Pulmonary artery endothelial cell (primary cell): ENCODE measurements at places on chromosomes 2 and 18. TPM values are rescaled to one million over a fixed set of nuclear protein-coding genes. Genes with fewer than 3 reads are reported as not detected.

Gene INO80D
- 5.4 and 8.7 TPM in 2 replicates for total RNA-seq

Gene STARD6
- 0.33 TPM in 1 of 2 replicates, not detected in the other for total RNA-seq

Gene RHBDD1
- 16.2 and 24.8 TPM in 2 replicates for total RNA-seq

Gene ARHGEF33
- 0.07 and 0.11 TPM in 2 replicates for total RNA-seq

Gene ACVR1C
- total RNA-seq: 0.07 TPM in 2 replicates

Gene MRPS9
- total RNA-seq: 30.5 and 34.2 TPM in 2 replicates

DNA sequence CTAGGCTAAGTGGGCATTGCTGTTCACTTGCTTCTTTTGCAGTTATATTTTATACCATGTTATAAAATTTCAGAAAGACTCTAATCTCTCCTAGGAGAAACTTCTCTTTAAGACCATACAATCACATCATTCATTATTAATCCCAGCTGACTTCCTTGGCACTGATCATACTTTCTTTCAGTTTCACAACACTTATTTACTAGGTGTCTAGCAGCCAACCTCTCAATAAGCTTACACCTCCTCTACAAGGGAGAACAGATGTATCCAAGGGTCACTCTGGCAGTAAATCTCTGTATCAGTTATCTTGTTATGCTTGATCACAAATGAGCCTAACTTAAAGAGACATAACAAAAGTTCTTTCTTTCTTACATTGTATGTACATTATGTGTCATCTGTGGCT lies 69.8 kb upstream of the EPB41L5 start:
- DNase-seq: no peak

DNA sequence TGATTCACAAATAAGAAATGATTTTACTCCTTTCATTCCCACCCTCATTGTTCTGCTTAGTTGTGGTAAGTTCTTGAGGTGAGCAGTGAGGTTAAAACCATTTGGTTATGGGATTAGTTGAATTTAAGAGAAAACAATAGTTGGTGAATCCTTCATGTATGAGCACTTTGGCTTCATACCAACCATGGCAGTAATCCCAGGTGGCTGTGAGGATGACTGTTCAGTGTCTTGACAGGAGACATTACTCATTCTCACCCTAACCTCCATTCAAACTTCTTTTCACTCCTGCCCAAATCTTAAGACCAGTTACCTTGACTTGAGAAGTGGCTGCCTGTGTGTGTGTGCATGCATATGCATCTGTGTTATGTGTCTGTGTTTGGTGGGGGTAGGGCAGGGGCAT lies 143.1 kb downstream of the SETBP1 start:
- no peak for DNase-seq

DNA sequence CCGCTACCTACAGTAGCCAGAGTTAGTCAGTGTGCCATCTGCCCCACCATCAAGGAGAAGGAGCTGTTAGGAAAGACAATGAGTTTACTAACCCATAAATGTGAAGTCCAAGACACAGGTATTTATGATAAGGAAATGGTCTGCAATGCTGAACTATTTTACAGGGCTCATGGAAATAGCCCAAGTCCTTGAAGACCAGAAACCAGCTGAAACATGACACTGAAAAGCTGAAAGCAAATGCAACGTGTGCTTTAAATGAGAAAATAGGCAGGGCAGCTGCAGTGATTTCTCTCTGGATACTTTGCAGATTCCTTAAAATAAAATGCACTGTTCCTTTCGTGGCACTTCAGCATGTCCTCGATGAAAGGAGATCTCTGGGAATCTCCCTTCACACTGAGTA lies 256.4 kb upstream of the TCF4 start:
- no peak for DNase-seq

DNA sequence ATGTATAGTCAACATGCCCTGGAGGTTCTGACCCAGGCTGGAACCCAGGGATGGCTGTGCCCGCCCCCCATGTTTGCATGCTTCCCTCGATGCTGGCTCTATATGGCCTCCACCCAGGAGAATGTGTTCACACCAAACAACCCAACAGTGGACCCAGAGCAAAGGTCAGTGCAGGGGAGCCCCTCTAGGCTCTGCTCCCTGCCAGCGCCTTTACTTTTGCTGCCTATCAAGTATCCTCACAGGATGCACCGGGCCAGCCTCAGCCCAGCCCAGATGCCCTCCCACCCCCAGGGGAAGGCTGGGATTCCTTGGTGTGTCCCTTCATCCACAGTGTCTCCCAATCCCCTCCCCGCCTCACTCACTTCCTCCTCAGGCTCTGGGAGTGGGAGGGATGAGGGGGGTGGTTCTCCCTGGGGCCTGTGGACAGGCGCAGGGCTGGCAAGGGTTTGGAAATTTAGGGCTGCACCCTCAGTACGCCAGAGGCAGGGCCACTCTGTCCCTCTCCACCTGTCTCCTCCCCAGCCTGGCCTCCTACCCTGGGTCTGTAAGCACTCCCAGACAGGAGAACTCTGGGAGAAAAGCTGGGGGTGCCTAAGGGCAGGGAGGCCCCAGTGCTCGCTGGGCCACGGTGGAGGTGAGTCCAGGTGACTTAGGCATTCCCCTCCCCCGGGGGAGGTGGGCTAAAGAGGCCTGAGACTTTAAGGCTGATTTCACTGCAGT lies 2.3 kb downstream of the ATP6V1B1 start:
- no peak for DNase-seq

DNA sequence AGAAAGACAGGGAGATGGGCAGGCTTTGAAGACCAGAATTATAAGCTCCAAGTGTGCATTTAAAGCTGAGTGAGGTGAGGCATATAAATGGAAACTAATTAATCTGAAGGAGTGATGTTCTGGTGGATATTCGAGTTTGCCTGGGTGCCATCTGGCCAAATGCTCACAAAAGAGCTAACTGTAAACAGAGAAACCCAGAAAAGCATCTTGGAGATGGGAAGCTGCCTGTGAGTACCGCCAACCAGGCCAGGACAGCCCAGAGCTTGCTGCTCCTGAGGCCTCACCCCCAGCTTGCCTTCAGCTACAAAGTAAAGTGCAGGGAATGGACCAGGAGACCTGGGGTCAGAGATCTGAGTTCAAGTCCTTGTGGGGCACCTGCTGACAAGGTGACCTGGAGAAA lies 446.1 kb upstream of the MYT1L start:
- no peak for DNase-seq

DNA sequence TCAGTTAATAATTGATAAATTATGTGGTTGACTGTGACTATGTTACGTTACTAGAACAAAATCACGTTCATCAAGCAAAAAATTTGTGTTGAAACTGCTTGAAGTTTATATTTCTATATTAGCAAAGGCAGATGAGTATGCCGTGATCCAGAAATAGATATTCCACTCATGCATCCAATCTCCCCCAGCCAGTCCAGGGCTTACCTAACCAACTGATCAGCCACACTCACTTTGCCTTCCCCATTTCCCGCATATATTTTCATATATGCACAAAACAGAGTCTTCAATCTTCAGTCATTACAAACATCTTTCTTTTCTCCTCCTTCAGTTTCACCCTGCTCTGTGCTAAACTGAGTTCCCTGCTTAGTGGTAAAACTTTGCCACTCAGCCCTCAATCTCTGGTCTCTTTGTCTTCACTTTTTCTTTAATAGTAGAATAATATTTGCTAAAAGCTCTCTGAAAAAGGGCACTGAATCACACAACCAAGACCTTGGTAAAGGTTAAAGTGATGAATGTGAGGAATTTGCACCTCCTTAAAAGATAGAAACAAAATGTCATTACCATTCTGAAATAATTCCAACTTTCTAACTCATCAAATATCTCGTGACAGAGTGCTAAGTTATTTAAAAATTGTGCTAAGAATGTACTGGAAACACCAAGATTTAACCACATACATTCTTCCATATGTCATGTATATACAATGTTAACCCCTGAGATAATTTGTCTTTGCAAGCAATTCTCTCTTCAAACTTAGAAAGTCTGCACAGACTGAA lies 893.2 kb upstream of the CRIM1 start:
- no peak for DNase-seq

DNA sequence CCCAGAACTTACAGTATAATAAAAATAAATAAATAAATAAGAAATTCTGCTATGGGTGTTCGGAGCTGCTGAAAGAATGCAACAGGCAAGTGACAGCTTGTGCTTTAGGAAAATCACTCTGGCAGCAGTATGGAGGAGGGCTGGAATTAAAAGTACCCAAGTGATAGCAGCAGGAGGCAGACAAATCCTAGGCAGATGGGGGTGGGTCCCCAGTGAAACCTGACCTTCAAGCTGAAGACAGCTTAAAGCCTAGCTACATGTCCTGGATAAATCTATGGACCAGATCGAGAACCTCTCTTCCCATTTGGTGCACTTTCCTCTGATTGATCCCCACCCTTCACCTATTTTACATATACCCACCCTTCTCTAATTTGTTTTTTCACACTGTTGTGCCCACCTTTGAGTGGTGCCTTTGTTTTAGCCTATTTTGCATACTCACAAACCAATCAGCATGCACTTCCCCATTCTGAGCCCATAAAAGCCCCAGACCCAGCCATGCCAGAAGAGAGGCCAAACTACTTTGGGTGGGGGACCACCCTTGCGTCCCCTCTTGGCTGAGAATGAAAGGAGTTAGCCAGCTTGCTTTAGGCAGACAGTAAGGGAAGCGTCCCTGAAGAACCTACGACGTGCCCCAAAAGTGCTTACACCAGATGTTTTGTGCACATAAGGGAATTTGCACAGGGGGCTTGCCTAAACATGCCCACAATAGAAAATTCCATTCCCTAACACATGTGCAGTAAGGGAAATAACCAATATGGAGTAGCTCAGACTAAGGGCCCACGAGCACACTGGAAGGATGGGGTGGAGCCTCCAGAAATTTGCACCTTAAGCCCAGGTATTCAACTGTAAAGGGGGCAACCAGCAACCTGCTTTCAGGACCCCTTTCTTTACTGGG lies 3.0 kb downstream of the METTL8 start:
- DNase-seq: no peak

DNA sequence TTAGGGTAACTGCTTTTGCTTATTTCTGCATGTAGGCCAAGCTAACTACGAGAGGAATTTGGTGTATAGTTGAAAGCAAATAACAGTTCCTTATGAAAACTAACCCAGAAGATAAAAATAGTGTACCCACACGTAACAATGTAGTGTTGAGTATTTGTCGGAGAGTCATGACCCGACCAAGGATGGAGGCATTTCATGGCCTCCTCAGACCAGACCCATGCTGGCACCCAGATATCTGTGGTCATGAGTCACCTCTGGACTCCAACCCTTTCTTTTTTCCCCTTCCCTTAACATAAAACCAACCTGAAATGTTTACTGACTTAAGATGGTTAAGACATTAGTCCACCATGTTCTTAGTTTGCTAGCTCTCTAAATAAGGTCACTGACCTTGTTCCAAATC lies 318.7 kb downstream of the NOL4 start:
- no peak for DNase-seq

DNA sequence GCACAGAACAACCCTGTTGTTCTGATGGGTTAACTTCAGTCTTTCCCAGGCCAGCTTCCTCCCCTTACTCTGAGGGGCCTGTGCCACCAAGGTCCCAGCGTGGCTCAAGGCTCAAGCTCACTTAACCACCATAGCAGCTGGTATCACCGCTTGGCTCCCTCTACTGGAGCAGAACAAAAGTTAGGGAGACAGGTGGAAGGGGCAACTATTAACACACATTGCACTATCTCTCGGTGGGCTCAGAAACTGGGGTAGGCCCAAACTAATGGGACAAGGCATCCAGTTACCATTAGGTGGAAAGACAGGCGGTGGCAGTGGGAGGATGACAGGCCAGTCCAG lies 88.7 kb upstream of the ATL2 start:
- DNase-seq: no peak

DNA sequence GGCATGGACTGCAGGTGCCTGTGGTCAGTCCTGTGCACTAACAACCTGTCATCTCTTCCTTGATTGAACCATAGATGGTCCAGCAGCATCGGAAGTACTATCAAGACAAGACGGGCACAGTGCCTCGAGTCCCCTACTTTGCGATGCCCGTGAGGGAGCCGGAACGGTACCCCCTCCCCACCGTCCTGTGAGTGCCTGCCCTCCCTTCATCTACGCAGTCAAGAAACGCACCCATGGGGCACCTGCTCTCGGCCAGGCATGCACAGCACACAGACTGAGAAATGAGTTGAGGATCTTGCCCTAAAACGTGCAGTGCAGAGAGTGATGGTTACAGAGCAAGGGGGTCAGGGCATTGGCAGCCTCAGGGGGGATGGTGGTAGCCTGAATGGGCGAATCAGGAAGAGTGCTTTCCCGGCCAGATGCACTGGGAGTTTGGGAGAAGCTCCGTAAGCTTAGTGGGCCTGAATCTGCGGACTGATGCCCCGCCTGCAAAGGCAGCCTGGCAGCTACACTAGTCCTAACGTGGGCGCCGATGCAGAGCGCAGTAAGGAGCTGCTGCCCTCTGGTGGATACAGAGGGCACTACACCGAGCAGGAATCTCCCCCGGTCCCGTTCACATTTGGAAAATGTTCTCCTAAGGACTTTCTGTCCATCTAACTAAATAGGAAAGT lies 63.6 kb downstream of the CIB4 start:
- DNase-seq: no peak

DNA sequence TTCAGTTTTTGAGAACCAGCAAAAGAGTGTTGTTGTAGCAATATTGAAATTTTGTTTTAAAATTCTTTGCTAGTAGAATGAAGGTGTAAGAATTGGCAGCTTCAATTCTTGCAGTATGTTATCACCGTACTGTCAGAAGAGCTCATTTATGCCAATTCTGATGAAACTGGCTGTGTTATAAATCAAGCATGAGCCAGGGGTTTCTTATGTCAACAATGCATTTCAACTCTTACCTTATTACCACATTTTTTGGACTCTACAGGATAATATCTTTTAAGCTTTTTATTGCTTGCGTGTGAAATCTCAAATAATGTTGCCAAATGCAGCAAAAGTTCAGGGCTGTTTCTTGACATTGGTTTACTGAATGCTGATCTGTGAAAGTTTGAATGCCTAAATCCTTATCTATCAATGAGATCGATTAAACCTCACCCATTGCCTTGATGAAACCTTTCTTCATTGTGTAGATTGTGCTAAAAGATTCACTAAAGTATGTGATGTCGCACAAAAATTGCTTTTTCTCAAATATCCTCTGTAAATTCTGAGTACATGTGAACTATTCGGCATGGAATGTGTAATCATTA lies 1389.3 kb upstream of the ZEB2 start:
- DNase-seq: no peak

GRCh38 chr2:6369266-6369665 lies 496.4 kb downstream of the CMPK2 start:
- no peak for DNase-seq

- DNase-seq: no peak
Observed at GRCh38 chr18:3554091-3554601, 104.2 kb downstream of the TGIF1 start.

- no peak for DNase-seq
Observed at GRCh38 chr18:62682371-62682770, 33.0 kb upstream of the PHLPP1 start.

DNA sequence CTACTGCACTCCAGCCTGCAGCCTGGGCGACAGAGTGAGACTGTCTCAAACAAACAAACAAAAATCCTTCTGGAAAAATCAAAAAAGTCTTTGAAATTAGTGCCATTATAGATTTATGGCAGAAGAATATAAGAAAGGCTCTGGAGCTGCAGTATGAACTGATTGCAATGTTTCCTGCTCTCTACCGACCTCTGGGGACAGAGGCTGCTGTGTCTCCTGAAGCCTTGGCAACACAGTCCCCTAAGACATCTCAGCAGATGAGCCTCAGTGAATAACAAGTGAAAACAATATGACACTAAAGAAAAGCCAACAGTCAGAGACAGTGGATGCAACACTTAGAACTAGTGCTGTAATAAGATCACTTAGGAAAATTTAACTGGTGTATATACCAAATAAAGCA lies 494.9 kb upstream of the LRATD1 start:
- DNase-seq: no peak

GRCh38 chr18:60050821-60051220 lies 151.0 kb downstream of the PMAIP1 start:
- DNase-seq: no peak
